ENCODE measurements at places on chromosomes 6 and 20.
A peak's percentile ranks its signal among the peaks of the same experiment; 100 is the strongest.

GRCh38 chr6:14622085-14622484 is 504.5 kb downstream of the CD83 start:
- DNase-seq = no peak

DNA sequence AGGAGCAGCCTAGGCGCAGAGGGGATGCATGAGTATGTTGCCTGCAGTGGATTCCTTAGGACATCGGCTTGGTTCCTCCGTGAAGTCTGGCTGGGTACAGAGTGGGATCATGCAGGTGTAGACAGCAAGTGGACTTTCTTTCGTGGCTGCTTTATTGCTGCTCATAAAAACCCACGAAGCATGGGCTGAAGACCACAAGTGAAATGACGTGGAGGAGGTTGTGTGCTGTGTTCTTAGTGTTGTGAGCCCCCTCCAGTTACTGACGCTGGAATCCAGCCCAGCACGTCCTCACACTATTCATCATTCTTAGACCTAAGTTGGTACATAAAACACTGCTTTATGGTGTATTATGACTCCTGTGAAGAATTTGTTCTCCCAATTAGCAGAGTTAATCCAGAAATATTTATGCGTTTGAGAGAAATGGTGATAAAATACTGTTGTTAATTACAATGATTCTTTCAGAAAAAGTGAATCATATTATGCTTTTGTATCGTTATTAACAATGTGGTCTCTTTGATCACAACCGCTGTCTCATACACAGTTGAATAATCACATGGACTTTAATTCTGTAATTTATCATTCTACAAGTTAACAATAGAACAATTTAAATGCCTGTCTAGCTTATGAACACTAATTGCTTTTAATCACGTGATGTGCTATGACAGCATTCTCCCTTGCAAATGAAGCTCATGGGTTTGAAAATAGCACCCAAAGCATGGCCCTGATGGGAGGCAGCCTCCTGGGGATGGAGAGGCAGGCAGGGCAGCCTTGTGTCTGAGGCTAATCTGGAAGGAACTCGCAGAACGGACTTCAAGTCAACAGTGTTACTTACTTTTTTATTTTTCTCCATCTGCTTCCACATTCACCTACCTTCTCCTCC is 233.9 kb upstream of the SYNDIG1 start:
- DNase-seq = no peak

DNA sequence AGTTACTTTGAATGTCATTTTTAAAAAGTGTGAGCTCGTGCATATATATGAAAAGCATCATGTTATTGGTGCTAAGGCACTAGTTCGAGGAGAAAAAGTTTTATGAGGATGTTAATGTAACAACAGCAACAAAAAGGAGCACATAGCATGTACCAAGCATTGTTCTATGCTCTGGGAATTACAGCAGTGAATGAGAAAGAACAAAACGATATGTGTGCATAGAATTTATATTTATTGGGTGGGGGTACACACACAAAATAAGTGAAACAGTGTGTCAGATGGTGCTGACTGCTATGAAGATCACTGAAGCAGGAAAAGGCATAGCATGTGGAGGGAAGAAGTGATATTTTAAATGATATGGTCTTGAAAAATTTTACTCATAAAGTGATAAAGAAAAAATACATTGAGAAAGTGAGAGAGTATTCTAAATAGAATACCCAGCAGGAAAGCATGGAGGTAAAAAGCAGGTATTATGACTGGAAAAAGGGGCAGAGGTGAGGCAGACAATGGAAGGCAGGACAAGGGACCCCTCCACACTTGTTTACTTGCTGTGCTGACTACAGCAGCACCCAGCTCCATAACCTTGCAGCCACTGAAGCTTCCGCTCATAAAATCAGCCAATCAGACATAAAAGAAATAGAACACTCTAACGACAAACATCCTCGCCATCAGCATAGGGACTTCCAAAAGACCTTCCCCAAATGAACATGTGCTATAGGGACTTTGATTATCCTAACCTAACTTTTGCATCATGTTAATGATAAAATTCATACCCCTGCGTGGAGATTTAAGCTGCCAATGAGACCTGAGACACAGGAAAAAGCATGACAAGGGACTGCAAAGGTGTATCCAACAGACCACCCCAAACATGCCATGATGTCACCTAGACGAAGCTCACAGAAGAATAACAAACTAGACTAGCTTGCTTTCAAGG is 119.9 kb downstream of the HFE start:
- no peak for DNase-seq

GRCh38 chr6:43077333-43077809 is 1.3 kb downstream of the PTK7 start:
- DNase-seq = no peak

- DNase-seq = no peak
Observed at GRCh38 chr6:14458669-14459266, 341.2 kb downstream of the CD83 start.

GRCh38 chr6:111804627-111805235 is 68.5 kb downstream of the FYN start:
- peak; percentile 57 for DNase-seq

GRCh38 chr6:1240766-1241318 is 71.1 kb upstream of the FOXQ1 start:
- no peak for DNase-seq

GRCh38 chr20:18390201-18390600 is 76.6 kb downstream of the DZANK1 start:
- DNase-seq = no peak

DNA sequence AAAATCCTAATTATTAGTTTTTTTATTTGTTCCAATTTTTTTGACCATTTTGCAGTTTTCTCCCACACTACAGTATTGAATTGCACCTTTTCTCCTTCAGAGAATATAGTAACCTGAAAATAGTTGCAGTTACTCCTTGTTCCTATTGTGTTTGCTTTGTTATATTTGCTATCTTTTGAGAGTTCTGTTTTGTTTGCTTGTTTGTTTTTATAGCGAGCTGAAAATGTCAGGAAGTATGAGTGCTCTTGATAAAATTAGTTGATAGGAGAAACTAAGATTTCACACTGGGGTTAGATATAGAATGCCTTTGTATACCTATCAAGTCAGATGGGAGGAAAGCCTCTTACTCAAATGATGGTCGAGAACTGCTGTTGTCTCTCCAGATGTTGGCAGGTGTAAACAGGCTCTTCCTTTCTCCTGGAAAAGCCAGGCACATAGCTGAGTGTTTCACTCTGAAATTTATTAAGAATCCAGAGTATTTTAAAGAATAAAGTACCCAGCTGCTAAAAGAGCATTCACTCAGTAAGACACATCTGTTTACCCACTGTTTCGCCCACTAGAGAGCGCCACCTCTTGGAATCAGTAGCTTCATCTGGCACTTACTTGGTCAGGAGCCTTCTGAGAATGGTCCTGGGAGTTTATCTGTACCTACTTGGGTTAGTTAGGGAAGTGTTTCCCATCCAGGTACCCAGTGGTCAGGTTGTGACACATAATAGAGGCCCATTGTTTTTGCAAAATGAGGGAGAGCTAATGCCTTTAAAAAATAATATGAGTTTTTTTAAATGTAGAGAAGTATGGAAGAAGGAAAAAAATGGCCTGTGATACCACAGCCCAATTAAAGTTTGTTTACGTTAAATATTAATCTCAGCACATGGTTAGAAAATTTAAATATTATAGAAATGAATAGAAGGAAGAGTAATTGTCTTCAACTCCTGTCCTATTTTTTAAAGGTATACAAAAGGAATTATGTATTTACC is 11.2 kb downstream of the NT5DC1 start:
- no peak for DNase-seq

GRCh38 chr6:89289710-89290109 is 25.4 kb downstream of the GABRR2 start:
- no peak for DNase-seq

- no peak for DNase-seq
Observed at GRCh38 chr6:105728995-105729394, 326.1 kb upstream of the PREP start.

DNA sequence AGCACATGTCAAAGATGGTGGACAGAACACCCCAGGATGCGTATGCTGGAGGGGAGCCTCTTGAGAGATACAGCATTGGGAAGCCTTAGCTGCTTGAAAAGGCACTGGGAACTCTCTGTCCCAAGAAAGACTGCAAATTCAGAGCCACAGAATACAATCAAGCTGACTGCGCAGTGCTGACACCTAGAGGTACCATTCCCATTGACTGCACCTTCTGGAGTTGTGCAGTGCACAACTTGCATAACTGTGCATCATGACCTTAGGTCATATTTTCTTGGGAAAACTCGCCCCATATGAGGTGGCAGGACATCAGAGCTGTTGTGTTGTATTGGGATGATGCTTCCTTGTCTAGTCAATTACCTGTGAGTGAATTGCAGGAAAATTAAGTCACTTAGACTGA is 646.5 kb upstream of the NOX3 start:
- DNase-seq = no peak

DNA sequence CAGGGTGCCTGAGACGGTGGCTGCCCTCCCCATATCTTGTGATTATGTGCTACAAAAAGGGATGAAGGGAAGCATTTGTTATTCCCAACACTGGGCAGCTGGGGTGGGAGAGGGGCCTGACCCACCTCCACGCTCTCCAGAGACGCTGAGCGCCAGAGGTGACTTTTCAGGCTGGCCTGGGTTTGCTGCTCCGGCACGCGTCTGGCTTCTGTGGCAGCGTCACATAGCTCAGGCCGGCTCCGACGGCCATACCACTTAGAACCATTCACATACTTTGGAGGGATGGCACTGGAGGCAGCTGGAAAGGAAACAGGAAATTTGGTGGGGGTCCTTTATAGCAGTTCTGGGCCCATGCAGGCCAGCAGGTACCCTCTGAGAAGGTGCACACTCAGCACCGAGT is 72.6 kb downstream of the NINL start:
- DNase-seq = no peak

DNA sequence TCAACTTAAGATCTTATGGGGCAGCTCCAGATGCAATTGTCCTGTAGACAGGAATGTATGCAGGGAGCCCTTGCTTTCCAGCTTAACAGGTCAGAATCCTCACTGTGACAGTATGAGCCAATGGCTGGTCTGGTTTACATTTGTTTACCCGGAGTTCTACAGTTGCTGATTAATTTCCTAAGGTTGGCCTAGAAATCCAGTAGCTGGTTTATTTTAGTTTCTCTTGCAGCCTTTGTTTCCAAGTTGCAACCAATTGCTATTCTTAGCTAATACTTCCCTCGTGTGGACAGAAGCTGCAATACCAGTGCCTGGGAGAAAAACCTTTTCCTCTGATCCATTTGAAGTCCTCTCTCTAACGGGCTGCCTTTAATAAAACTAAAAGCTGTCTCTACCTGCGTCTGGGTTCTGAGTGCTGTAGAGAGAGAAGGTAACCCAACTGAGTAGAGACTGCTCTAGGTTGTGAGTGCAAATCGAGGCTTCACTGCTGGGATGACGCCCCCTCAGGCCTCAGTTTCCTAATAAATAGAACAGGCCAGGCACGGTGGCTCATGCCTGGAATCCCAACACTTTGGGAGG is 45.9 kb downstream of the ZNF217 start:
- DNase-seq = no peak

GRCh38 chr6:162736961-162737360 is 9.2 kb downstream of the PACRG start:
- no peak for DNase-seq

GRCh38 chr6:115902436-115902835 is 158.3 kb downstream of the FRK start:
- no peak for DNase-seq

DNA sequence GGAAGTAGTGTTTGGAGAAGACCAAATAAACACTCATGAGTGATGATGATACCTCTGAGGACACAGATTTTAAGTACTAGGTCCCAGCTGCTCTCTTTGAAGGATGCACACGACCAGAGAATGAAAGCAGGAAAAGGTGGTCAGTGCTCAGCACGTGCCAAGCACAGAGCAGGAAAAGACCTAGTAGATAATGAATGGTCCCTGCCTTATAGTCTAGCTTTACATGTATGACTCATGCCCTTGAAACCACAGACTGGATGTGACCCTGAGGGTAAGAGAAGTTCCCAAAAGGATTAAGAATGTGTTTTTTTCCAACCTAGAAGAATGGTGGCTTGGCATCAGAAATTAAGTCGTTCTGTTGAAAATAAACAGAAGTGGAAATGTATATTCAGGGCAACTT is 2.8 kb upstream of the MC3R start:
- no peak for DNase-seq

DNA sequence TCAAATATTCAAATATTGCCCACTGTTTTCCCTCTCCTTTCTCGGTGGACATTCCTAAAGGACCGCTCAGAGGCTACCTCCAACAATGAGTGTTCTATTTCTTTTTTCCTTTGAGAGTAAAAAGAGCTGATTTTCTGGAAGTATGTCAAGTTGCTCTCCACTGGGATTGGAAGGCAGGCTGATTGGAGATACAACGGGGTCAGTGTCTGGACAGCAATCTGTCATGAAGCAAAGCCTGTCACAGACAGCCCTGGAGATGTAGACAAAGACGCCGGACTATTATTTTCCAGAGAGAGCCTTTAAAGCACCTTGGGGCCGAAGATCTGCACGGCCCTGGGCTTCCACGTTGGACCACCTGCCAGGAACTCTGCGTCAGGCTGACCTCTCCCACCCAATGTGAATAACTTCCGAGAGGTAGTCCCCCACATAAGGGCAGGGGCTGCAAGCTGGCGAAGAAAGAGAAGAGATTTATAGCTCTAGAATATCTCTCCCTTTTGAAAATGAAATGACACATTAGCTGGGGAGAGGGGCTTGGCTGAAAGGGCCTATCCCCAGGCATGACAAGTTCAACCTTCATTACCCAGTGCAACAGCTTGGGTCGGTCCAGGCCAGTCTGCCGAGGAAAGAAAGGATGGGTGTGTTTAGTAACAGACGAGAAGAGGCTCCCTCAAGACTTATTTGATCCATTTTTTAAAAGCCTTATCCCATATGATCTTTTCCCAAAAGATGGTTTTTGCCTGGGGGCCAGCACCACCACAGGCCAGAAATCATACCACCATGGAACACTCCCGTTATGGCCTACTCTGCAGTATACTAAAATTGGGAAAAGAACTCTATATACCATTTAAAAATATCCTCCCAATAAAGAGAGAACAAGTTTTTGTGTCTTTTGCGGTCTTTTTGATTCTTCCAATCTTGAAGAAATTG is 131.1 kb downstream of the OLIG3 start:
- no peak for DNase-seq

- no peak for DNase-seq
Observed at GRCh38 chr20:56843817-56844216, 214.7 kb downstream of the TFAP2C start.

- no peak for DNase-seq
Observed at GRCh38 chr6:71385111-71385822, 96.7 kb downstream of the OGFRL1 start.

DNA sequence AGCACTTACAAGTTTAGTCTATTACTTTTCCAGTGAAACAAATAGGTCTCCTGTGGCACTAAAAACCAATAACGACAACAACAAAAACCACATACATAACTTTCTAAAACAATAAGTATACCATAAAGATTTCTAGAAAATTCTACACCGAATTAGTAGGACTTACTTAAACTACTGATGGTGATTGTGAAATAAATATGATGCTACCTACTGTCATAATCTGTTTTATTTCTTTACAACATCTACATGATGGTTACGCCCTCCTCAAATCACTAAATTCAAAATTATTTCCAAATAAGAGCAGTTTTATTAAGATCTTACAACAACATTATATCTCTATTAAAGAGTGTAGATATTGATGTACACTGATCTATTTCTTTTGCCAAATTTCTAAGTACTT is 147.0 kb downstream of the DST start:
- DNase-seq = no peak

All from stimulated activated CD8-positive, alpha-beta memory T cell treated with anti-CD3 and anti-CD28 coated beads, Interleukin-4, amount 100 ng/mL, for 1 hour (primary cell).